Femur (tissue), 1 donor: ENCODE measurements at places on chromosomes 12 and 14.

DNA sequence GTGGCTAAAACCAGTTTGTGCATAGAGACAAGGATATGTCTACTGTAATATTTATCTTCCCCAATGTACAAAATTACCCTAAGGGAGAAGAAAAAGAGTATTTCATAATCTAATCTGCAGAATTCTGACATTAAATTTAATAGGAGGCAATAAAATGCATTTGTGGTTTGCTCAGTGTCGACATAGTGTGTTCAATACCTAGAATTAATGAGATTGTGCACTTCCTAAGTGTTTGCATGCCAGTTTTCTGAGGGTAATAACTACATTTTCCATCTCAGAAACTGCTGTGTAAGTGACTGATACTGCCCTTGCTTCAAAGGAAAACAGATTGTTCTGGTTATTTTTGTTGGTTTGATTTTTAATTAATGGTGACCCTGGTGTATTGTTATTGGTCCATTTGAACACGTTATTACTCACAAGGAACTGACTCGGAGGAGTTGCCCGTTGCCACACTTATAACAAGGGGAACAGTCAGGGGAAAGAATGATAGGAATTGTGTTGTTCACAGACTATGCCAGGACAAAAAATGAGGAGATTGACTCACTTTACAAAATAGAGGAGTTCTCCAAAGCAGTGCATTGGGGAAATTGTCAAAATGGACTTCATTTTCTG lies 960.3 kb upstream of the TMEM132C start:
- no peak for DNase-seq

GRCh38 chr14:79419571-79420327 lies 791.6 kb downstream of the DIO2 start:
- DNase-seq: no peak

DNA sequence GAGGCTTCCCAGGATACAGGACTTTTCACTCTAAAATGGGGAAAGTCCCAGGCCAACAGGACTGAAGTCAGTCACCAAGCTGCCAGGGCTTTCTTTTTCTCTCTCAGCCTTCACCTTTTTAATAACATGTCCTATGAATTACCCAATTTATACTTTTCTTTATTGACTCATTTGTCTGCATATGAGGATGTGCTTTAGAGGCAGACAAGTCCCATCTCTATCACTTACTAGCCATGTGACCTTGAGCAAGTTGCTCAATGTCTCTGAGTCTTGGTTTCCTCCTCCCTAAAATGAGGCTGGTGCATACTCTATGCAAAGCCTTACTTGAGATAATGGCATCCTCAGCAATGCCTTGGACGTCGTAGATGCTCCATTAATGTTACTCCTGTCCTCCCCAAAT lies 98.1 kb upstream of the TMPO start:
- no peak for DNase-seq

DNA sequence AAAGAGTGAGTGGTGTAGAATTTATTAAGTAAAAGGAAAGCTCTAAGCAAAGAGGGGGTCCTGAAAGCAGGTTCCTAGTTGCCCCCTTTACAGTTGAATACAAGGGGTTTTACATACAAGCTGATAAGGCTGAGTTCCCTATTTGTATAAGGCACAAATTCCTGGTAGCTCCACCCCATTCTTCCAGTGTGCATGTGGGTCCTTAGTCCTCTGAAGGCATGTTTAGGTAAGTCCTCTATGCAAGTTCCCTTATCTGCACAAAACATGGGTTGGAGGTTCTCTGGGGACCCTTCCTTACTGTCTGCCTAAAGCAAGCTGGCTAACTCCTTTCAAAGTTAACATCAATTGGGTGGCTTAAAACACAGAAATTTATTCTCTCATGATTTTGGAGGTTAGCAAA lies 2.9 kb upstream of the FAR2 start:
- no peak for DNase-seq
